ENCODE measurements at places on chromosomes 3 and 15.

- no peak for DNase-seq
Observed at GRCh38 chr15:79314811-79315210, 3.9 kb downstream of the TMED3 start.

DNA sequence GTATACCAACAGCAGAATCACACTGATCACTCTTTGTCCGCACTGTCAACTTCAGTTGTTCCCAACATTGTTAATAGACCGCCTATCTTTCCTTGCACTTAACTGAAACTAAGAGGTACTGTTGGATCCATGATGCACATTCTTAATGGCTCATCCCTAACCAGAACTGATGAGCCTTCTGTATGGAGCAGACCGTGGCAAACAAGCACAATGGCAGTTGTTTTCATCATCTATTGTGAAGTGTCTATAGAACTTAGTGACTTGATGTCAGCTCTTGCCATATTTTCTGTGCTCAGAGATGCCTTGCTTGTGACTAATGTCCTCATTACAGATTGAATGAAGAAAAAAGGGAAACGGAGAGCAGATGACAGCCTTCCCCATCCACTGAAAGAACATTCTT, 347.4 kb downstream of the NLGN1 start:
- DNase-seq, result no peak

- no peak for DNase-seq
Observed at GRCh38 chr15:57327985-57328471, 48.3 kb upstream of the CGNL1 start.

DNA sequence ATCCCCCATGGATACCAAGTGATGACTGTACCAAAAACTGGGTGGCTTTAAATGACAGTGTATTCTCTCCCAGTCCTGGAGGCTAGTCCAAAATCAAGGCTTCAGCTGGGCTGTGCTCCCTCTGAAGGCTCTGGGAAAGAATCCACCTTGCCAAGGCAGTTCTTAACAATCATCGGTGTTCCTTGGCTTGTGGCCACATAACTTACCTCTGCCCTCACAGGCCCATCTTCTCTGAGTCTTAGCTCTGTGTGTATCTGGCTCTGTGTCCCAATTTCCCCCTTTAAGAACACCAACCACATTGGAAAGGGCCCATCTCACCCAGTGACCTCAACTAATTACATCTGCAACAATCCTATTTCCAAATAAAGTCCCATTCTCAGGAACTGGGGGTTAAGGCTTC, 503.0 kb upstream of the PROK2 start:
- DNase-seq, result no peak

DNA sequence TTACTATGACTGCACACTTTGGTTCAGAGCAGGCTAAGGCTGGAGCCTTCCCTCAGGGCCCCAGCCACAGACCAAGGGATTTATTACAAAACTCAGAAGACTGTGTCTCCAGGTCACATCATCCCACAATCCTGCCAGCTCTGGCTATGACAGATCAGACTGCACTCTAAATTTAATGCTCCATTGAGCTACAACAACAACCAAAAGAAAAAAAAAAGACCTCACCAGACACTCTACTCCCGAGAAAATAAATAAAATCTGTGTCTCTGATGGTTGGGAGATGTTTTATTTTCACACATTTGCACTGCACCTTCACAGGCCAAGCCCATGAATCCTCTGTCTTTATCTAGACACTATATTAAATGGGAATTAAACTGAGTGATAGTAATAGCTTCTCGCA, 50.8 kb upstream of the CTNNB1 start:
- DNase-seq, result no peak

GRCh38 chr3:43345877-43346276, 59.5 kb downstream of the SNRK start:
- DNase-seq, result no peak

GRCh38 chr3:69411346-69411745, 25.5 kb upstream of the FRMD4B start:
- DNase-seq, result no peak

DNA sequence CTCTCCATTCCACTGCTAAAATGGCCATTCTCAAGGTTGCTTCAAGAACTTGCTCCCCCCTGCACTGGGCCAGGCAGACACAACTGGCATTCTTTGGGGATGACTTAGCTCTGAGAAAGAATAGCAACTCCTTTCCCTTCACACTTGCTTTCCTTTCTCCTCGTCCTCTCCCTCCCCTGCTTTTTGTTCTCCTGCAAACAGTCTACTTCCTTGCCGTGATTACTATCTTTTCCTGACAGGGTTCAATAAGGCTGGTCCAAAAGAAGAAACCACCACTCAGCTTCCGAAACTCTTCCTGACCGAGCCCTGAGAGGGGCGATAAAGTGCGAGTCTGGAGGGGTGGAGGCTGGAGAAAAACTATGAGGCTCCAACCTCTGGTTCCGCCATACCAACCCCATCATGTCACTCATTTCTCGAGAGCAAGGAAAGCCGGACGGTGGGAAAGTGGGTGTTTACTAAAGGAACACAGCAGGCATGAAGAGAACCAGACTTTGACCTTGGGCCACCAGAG, 5.0 kb downstream of the AMOTL2 start:
- DNase-seq, result no peak
